ENCODE measurements at places on chromosomes 16 and 17. TPM values are rescaled to one million over a fixed set of nuclear protein-coding genes. Genes with fewer than 3 reads are reported as not detected.

DNA sequence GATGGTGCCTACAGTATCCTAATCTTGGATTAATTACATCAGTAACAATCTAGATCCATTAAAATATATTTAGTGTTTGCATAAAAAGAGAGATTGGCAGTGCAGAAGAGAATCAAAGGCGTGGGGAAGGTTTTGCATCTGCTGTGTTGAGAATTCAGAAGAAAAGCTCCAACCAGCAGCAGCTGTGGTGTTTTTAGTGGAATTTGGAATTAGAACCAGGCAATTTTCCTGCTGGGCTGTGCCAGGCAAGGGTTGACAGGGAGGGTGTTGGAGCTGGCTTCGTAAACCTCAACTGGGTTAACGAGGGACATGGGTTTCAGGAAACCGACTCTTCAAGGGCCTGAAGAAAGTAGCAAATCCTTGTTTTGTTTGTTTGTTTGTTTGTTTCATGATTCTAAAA, 107.8 kb upstream of the WSCD1 start:
- no peak for DNase-seq
- no peak overlapping the region for H3K27ac ChIP-seq
- H3K4me1 ChIP-seq, result no peaks in the 10 kb centered on the region
- H3K4me3 ChIP-seq, result no peak overlapping the region

- no peaks in the 10 kb centered on the region for H3K36me3 ChIP-seq
- H3K27ac ChIP-seq, result peak overlapping the region; percentile 75
- DNase-seq, result no peak
- H3K27me3 ChIP-seq, result no peaks in the 10 kb centered on the region
- H3K4me3 ChIP-seq, result no peak overlapping the region
- peaks cover 19% of the 10 kb centered on the region for H3K4me1 ChIP-seq
Measured at GRCh38 chr16:15521390-15521757, 87.0 kb downstream of the BMERB1 start.

CTRB2 gene
- total RNA-seq, result not detected

- no peaks in the 10 kb centered on the region for H3K27me3 ChIP-seq
- no peak overlapping the region for H3K4me3 ChIP-seq
- peaks cover under 1% of the 10 kb centered on the region for H3K4me1 ChIP-seq
- no peaks in the 10 kb centered on the region for H3K36me3 ChIP-seq
- H3K27ac ChIP-seq, result no peak overlapping the region
Measured at GRCh38 chr17:60671482-60671881, 6.2 kb upstream of the BCAS3 start.

- DNase-seq, result peak; percentile 97
- H3K4me3 ChIP-seq, result peak within 1 kb of the TSS; percentile 78
- peak within 1 kb of the TSS; percentile 100 for H3K27ac ChIP-seq
- peaks cover 44% of the 10 kb centered on the region for H3K4me1 ChIP-seq
- H3K36me3 ChIP-seq, result peaks cover 27% of the 10 kb centered on the region
Measured at GRCh38 chr16:25257470-25257955, at the start of gene ZKSCAN2. Gene ZKSCAN2 (minus strand): TSS chr16:25257845. CDS start chr16:25257127, 718 bp downstream.

Measured in stomach (tissue), 19 donors.